Nucleus accumbens (tissue), 56 donors: ENCODE measurements at places on chromosomes 2 and 18.

GRCh38 chr18:75475228-75475627 is 47.7 kb upstream of the SMIM21 start:
- DNase-seq: no peak

DNA sequence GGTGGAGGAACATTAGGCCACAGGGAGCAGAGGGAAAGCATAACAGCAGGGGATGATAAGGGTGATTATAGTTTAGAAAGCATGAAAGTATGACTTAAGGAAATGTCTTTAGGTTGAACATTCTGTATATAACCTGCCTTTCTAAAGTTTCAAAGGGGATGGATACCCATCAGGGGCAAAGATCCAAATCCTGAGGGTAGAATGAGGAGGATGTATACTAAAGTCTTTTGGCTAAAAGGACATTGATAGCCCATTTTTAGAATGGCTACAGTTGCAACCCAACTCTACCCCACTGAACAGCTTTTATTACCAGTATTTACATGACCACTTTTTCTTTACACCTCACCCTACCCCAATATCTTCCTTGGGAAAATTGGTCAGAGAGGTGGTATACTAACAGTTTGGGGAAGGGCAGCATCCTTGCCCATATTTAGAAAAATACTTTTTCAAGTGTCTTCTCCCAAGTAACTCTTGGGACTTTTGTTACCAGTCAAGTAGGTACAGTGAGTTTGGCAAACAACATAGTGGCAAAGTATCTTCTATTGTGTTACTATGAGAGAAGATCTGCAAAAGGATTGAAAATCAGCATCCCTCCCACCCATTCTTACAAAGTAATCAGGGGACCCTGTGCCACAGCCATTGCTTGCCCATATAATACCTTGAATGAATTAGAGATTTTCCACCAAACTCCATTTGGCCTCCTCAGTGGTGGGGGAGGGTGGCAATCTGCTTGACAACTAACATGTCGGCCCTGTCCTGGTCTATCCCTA is 8.3 kb downstream of the MAT2A start:
- no peak for DNase-seq

GRCh38 chr18:57748770-57749603 is 54.1 kb downstream of the ATP8B1 start:
- no peak for DNase-seq

GRCh38 chr2:206004004-206004693 is 81.8 kb downstream of the INO80D start:
- no peak for DNase-seq

- no peak for DNase-seq
These were observed 219.5 kb downstream of the BCL2 start for GRCh38 chr18:63099848-63100629.

DNA sequence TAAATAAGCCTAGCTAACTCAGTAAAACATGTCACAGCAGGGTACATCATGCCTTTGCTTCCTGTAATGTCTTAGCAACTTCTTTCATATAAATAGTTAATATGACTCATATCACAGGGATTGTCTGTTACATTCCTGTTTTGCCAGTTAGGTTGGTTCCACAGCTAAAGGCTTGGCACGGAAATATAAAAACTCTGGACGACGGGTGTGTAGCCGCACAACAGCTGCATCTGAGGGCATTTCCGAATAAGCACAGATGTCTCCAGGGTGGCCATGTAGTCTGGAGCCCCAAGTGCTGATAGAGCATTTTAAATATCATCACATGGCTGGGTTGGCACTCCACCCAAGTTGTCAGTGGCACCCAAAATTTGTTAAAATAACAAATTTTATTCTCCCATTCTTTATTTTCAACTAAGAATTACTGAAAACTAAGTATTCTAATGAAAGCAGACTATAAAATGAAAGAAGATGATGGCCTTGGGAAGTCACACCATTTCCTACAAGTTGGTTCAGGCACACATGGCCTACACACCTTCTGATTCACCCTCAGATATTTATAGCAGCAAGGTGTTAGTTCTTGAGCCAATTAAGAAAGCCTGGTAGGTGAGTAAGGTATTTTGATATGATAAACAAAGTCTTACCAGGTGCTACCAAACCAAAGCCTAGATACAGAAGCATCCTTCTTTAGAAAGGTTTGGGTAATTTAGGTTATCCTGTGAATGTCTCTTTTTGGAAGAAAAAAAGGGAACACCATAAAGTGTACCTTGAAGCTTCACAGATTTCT is 61.8 kb upstream of the STK17B start:
- no peak for DNase-seq

DNA sequence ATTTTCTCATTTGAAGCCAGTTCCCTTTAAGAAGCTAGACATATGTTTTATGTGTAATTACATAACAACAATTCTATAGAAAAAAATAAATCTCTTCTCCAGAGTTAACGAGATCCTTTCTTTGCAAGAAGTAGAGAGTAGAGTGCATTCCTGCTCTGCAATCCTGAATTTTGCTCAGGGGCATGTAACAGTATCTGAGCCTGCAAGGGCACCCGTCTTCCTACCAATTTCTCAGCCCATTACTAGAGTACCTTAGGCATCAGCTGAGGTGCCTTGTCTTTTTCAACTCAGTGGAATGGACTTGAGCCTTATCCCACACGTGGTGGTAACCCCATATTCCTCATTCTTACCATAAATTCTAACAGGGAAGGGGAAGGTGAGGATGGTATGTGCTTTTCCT is 205.9 kb downstream of the IKZF2 start:
- no peak for DNase-seq

GRCh38 chr18:76708071-76708721 is 114.2 kb upstream of the ZNF236 start:
- no peak for DNase-seq
